Activated naive CD4-positive, alpha-beta T cell (primary cell): ENCODE measurements at places on chromosomes 5 and 9.
A peak's percentile ranks its signal among the peaks of the same experiment; 100 is the strongest.

DNA sequence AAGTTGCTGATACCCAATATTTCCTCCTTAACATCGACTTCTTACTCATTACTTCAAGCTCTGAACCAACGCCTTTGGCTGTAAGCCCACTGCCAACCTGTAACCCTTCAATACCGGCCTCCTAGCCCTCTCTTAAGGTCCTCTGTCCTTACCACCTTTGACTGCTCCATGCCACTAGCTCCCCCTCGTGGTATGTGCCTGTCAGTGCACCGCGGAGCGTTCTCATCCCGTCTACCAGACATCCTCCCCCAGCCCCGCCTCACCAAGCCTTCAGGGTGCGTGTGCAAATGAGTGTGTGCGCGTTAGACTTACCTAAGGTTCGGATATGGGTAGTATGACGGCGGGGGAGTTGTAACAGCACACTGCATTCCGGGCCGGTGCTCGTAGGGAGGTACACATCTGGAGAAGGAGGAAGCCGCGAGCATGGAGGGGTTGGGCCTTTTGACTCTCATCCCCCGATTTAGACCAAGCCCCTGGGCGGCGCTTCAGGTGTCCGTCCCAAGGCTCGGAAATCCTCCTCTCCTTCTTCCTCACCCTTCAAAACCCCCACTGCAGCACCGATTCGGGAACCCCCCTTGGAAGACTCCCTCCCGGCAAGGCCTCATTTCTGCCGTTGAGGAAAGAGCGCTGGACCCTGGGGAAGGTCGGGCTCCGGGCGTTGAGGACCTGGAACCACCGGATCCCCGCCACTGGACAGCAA lies 2.8 kb upstream of the MYORG start:
- peak; percentile 64 for DNase-seq

DNA sequence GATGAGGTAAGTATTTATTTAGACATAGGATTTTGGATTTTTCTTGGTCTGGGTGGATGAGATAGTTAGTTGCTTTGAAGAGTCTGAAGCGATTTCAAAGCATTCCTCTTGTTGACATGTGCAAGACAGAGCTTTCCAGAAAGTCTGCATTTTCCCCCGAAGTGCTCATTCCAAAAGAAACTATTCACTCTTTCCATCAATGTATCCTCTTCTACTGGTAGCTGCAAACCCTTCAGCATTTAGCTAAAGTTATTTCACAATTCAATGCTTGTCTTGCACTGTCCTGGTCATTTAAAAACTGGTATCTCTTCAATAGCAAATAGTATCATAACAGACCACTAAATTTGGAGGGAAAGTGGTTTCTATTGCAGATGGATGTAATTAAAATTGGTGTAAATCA lies 13.0 kb downstream of the NREP start:
- DNase-seq = no peak

- no peak for DNase-seq
Measured at GRCh38 chr9:88716596-88717290, 181.8 kb downstream of the NXNL2 start.

DNA sequence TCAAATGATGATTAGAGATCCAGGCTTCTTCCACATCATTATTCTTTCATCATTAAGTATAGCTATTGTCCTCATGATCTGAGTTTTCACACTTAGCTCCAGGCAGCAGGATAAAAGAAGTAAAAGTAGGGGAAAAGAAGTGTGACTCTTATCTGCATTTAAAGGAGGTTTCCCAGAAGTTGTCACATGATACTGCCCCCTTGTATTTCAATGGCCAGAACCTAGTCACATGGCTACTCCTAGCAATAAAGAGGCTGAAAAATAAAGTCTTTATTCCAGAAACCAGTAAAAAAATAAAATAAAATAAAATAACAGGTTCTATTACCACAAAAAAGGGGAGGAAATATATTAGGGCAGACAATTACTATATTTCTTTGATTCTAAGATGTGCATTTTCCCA lies 5.3 kb upstream of the NDUFS4 start:
- DNase-seq = no peak

DNA sequence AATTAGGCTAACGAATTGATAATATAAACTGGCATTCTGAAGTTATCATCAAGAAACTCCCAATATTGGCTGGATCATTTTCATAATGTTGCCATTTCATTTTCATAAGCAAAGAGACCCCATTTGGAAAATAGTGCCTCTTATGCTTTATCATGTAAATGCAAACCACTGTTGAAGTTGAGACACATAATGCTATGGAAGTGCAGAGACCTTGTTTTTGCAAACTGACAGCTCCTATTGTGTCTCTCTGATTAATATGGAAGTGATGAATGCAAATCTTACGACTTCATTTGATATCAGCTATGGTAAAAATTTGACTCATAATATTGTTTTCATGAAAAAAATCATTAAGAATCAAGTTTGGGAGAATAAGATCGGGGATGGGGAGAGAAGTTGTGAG lies 25.3 kb upstream of the ZNF608 start:
- no peak for DNase-seq

- no peak for DNase-seq
Measured at GRCh38 chr9:84997472-84997871, 327.9 kb downstream of the NTRK2 start.

DNA sequence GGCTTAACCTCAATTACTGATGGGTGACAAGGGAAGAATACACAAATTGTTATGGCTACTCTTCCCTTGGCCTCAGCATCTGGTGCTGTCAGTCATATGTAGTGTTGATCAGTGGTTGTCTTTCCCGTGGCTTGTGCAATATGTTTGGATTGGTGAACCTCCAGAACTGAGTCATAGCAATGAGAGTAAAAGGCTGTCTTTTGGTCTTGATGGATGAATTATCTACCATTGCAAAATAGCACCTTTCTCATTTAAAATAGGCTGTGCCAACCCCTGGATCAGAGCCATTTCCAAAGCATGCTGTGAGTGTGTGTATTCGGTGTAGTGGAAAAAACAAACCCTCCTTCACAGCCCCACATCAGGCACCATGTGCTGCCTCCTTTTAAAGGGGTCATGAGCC lies 14.6 kb upstream of the F2R start:
- DNase-seq = no peak
